ENCODE measurements at places on chromosomes 6 and 20.

GRCh38 chr6:105292689-105293339 lies 110.1 kb downstream of the PREP start:
- no peak for DNase-seq

DNA sequence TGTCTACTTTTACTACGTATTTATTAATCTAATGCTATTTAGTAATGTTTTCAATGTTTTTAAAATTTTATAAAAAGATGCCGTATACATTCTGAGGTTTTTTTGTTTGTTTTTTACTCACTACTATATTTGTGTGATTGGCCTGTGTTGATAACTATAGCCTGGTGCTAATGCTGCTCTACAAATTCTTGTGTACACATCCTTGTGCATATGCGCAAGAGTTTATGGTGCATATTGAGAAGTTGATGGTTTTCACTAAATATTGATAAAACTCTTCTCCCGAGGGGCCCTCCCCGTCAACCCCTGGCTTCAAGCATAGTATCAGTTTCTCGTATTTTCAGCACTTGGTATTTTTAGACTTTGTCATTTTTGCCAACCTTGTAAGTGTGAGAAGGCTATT lies 59.9 kb downstream of the E2F3 start:
- DNase-seq, result no peak

DNA sequence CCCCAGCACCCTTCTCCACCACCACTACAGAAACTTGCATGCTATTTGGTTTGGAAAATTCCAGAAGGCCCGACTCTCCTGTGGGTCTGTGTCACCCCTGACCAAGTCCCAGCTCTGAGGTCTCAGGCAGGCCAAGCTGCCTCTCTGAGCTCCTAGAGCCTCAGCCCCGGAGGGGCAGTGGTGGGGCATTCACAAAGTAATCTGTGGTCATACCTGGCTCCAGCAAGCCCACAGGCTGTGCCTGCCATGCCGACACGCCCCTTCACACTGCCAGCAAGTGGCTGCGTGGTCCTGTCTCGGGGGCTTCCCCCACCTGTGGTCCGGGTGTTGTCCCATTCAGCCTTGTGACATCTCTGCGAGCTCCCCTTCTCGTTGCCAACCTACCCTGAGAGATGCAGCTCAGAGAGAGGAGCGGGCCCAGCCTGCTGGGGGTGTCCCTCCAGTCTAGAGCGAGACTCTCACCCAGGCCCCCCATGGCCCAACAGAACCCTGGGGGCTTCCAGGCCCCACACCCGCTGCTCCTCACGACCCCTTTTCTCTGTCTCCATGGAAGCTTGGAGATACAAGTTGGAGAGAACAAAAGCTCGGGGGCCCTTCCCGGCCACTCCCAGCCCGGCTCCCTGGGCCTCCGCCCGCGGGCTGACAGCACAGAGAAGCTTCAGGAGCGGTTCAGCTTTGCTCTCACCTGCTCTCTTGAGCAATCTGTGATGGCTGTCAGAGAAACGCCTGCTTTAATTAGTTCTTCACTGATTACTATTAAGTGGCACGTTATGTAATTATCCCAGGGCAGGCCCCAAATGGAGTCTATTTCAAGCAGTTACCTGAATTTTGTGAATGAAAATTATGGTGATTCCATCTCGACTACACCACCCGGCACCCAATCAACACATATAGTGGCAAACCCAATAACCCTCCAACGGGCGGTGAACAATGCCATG lies 147.7 kb upstream of the PHACTR3 start:
- no peak for DNase-seq

DNA sequence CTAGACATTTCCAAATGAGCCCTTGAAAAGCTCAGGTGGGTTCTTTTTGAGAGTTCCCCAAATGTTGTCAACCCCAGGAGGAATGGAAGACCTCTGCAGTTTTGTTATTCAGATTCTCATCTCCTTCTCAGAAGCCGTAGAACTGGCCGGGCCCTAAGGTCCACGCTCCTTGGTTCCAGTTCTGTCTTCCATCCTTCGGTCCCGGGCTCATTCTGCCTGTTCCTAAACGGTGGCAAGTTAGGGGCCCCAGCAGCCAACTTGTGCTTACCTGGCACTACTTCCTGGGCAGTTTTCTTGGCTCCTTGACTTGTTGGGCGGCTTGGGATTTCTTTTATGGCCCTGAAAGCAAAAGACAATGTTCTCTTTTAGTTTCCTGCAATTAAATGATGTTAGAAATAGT lies 6.4 kb downstream of the ESR1 start:
- DNase-seq, result no peak

GRCh38 chr6:124676033-124676432 lies 286.2 kb upstream of the RNF217 start:
- peak; percentile 1 for DNase-seq
